ENCODE measurements at places on chromosomes 2 and 18.

GRCh38 chr2:198479065-198479464 lies 674.7 kb downstream of the PLCL1 start:
- no peak for DNase-seq

GRCh38 chr2:50088987-50089386 lies 934.7 kb upstream of the FSHR start:
- no peak for DNase-seq

DNA sequence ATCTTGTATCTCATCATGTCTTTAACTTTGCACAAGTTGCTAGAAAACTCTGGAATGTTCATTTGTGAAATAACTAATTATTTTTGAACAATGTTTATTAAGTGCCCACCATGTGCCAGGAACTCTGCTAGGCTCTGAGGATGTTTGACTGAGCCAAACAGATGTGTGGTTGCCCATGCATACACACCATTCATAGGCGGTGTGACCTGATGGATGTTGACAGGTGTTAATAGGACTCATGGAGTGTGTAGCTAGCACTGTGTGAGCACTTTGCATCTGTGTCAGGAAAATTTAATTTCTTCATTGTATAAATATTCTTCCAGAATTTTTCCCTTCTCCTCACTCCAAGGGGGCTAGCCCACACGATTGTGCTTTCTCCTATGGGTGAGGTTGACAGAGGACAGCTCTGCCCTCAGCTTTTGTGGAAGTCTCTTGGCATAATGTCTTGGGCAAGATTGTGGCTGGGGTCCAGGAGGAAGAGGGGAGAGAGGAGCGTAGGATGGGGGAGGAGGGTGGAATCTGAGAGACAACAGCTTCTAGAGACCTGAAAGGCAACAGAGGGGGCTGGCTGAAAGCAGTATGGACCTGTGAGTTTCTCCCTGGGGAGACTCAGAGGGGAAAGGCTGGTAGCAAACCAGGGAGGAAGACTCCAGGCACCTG lies 214.6 kb upstream of the CXCR4 start:
- no peak for DNase-seq

DNA sequence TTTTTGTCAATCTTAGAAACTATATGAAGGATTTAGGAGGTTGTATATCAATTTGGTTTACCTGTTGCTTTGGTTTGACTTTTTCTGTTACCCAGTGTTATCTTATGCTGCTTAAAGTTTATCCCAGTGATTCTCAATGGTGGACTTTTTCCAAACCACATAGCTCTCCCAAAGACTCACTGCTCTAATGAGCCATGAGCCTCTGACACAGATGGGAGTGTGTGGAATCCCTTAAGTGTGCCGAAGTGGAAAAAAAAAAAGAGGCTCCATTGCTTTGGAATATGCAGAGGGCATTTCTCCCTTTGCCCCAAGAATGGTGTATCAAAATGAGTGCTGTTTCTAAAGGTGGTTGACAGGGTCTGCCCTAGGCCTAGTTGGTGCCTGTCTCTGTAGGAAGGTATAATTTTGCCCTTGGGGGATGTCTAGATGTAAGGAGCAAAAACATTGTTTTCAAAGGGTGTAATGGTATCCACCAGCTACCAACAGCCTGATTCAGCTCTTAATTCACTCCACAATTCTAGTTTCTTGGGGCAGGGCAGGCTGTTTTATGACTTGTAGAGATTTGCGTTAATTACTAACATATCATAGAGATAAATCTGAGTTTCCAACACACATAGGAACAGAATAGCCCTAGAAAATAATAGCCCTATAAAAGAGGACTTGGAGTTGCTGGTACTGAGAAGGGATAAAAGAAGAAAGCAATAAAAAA lies 64.3 kb upstream of the CYP26B1 start:
- no peak for DNase-seq

- DNase-seq = no peak
Measured at GRCh38 chr2:23367760-23368159, 17.2 kb upstream of the KLHL29 start.

- DNase-seq = no peak
Measured at GRCh38 chr2:11753886-11754699, 7.7 kb downstream of the LPIN1 start.

DNA sequence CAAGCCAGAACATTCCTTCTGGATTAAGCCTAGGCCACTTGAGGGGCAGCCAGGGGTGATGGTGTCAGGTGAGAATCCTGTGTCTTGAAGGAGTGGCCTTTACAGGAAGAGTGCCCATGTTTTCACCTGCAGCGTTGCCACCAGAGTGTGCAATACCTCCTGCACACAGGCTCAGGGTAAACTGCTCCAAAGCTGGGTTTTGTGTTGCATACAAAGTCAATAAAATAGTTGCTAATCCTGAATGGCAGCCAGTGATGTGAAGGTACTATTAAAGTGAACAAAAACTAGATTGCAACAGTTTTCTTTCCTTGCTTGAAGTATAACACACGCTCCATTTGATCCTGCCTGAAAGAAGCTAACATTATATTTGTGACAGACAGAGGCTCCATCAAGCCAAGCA lies 64.4 kb upstream of the NRP2 start:
- no peak for DNase-seq

GRCh38 chr18:1846640-1847039 lies 724.7 kb downstream of the METTL4 start:
- DNase-seq = no peak

- DNase-seq = no peak
Measured at GRCh38 chr2:232431705-232432590, 24.0 kb upstream of the ALPI start.

DNA sequence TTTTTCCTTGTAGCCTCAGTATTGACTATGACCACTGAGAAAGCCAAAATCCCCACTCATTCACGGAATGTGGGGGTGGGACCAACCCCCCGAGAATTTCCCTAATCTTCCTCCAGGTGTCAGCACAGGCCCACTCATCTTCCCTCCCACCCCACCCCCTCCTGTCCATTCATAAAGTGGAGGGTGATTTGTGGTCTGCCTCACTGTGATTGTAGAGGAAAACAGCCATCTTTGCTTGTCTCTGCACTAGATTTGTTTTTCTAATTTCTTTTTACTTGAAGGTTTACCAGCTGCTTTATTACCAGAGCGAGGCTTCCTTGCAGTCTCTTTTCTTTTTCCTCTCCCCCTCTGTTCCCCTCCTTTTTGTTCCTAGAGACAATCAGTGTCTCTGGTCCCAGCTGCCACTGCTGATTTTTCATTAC lies 171.8 kb downstream of the ICOS start:
- DNase-seq = peak; percentile 9

DNA sequence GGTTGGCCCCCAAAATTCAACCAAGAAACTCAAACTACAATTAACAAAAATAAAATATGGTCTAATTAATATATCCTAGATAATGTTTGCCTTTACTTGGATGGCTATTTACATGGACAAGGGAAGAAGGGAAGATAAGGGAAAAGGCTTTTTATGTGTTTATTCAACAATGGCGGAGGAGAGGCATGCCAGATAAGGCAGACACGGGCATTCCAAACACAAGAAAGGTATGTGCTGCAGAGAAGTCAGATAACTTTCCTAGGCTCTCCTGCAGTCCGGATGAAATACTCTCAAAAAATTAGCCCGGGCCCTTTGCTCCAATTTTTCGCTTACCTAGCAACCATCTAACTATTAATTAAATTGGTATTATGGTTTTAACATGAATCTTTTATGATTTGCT lies 5.1 kb upstream of the TTR start:
- DNase-seq = no peak

DNA sequence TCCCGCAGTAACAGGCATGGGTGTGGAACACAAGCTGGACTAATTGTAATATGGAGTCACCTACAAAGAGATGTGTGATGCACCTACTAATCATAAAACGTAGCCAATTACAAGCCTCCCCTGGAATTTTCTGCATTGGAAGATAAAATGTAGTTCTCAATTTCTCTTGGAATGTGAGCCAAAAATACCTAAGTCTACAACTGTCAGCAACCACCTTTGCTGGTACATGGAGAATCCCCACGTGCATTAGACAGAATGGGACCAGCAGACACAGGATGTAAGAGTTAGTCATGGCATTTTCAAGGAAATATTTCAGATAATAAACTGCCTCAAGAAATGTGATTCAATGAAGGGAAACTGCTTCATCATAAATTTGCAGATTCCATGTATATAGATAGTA lies 85.6 kb upstream of the DCC start:
- no peak for DNase-seq

DNA sequence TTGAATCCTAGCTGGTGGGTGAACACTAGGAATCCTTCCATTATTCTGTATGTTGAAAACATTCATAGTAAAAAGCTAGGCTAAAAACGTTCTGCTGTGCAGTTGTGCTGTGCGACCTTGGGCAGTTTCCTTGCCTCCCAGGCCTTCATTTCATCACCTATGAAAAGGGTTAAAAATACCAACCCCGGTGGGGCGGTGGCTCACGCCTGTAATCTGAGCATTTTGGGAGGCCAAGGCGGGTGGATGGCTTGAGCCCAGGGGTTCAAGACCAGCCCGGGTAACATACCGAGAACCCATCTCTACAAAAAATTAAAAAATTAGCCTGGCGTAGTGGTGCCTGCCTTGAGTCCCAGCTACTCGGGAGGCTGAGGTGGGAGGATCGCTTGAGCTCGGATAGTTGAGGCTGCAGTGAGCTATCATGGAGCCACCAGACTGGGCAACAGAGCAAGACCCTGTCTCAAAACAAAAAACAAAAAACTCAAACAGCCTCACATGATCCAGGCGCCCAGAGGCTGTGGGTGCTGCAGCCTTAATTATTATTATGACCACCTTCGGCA lies 2.9 kb upstream of the RRM2 start:
- DNase-seq = no peak

DNA sequence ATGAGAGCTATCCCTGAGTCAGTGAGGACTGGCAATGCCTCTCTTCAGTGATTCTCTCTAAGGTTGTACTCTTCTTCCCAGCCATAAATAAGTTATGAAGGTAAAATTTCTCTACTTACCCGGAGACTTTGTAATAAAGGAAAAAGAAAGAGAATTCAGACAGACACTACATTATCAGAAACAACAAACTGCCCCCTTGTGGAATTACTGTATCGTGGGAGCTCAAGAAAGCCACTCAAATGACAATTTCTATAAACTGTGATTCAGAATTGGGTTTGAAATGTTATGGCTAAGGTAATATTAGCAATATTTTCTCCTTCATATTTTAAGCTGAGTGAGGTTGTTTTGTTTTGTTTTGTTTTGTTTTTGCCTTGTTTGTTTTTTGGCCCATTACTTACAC lies 155.8 kb upstream of the TANK start:
- DNase-seq = no peak

- DNase-seq = no peak
Measured at GRCh38 chr2:157894694-157895435, 18.7 kb upstream of the ACVR1 start.

DNA sequence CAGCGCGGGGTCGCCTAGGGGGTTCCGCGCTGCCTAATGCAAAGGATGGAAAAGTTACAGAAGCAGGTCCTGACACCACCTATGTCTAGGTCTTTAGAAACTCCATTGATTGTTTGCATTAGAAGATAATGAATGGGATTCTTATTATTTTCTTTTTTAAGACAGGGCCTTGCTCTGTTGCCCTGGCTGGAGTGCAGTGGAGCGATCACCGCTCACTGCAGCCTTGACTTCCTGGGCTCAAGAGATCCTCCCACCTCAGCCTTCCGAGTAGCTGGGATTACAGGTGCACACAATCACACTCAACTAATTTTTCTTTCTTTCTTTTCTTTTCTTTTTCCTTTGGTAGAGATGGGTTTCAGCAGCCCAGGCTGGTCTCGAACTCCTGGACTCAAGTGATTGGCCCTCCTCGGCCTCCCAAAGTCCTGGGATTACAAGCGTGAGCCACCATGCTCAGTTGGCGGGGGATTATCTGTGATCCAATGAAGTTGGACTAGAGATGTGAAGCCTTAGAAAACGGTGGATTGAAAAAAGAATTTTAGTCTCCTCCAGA lies 761 bp upstream of the IDH1 start:
- no peak for DNase-seq

GRCh38 chr2:172597176-172597842 lies 41.4 kb downstream of the PDK1 start:
- no peak for DNase-seq

DNA sequence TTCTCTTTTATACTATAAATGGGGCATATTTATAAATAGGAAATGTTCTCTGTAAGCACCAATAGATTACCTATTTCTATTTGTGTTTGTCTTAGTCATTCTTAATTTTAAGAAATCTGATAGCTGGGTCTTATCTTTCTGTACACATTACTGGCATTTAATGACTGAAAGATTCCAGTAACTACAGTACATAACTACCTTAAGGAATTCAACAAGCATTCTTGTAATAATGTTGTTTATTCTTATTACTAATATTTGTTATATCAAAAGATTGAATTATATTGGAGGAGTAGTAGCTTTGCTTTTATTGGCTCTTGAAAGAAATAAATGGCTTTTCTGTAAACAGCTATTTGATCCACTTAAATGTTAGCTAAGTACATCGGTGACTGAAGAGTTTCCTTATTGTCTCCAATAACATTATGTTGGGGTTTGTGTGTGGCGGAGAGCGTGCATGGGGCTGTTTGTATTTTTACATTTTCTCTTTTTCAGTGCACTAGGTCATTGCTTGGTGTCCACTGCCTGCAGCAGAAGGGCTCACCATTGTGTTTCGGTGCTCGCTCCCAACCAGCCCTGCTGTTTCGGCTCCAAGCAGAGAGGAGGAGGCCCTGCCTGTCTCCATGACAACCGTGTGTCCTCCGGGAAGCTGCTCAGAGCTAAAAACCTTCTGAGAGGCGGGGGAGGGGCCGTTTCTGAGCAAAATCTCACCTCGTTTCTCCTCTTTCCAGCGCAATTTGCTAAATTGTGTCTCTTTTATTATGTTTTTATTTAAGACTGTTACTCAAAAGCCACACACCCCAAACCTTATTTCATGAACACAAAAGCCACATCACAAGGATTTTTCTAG lies 112.5 kb upstream of the SLC38A11 start:
- DNase-seq = peak; percentile 95

DNA sequence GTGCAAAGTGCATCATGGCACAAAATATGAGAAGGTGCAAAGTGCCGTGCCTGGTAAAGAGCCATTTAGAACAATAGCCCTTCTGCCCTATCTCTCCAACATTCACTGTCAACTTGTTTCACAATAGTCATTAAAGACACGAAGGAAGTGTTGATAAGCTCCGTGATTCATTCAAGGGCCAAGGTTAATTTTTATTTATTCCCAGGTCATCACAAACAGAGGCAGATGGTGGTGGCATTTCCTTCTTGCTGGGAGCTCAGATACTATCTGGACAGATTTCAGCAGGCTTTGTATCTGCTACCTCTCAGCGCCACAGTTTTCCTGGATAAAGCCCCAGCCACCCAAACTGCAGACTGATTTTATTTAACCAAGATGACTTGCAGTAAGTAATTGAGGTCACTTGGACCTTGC lies 309.3 kb downstream of the ZNF521 start:
- DNase-seq = peak; percentile 93

All from cerebellar cortex (tissue), 1 donor.